Jurkat, Clone E6-1 (cell line): ENCODE measurements at places on chromosomes 3 and 15.

DNA sequence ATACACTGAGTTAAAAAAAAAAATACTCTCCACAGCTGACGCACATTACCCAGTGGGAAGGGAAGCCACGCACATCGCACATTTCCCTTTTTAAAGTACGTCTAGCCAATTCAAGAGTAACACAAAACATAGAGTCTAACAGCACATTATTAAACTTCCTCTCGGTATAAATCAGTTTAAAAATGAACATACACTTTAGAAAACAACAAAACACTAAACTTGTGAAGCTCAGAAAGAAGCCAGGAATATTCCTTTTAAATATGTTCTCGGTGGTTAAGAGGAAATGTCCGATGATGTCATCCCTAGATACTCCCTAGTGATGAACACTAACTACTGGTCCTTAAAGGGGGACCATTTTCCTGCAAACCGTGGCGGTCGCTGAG is 721 bp downstream of the MYEF2 start:
- DNase-seq: peak; percentile 57

DNA sequence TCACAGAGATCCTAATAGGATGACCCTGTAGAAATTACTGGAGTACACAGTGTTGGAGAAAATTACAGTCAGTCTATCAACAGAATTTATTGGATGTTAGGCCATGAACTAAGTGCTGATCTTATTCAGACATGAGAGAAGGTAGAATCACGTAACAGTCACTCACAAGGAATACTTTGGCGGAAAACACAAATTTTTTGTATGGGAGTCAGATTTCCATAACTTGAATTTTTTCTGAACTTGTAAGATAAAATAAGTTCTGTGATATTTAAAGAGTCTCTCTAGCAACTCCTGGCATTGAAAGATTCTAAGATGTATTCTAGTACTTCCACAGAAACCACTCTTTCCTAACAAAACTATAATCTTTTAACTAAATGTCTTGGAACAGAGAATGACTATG is 178.8 kb upstream of the MME start:
- no peak for DNase-seq

DNA sequence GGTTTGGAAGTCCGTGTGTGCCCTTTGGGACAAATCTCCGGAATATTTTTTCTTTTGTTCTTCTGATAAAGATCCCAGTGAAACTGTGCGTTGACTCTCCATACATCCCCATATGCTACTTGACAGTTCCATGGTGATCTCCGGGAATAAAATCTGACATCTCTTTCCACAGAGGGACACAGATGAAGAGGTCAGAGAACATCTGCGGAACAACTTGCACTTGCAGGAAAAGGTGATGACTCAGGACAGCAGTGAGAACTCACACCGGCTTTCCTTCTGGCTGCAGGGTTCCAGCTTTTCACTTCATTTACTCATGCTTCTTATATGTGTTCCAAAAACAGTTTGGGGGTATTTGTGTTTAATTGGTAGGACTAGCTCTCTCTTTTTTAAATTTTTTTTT is 157.5 kb upstream of the CHRM5 start:
- no peak for DNase-seq

GRCh38 chr3:55607844-55608243 is 120.7 kb upstream of the WNT5A start:
- DNase-seq: no peak

GRCh38 chr15:101091080-101092017 is 160.5 kb downstream of the CHSY1 start:
- no peak for DNase-seq

DNA sequence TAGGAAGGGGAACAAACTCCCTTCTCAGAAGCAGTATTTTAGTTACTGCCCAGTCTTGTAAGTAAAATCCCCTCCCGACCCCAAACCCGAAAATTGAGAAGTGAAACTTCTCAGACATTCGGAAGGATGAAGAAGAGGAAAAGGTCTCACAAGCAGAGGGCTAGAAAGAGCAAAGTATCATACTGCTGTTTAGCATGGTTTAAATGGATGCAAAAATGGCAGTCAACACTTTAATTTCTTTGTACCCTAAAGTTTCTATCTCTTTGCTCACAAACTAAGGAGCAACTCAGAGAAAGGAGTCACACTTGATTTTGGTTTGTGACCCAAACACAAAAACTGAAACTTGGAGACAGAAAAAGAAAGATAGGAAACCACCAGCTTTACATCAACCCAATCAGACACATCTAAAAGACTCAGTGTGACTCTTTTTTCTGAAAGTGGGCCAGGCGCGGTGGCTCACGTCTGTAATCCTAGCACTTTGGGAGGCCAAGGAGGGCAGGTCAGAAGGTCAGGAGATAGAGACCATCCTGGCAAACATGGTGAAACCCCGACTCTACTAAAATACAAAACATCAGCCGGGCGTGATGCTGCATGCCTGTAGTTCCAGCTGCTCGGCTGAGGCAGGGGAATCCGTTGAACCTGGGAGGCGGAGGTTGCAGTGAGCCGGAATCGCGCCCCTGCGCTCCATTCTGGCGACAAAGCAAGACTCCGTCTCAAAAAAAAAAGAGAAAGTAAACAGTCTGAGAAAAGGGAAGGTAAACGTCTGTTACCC is 63.2 kb upstream of the ATP11B start:
- no peak for DNase-seq

DNA sequence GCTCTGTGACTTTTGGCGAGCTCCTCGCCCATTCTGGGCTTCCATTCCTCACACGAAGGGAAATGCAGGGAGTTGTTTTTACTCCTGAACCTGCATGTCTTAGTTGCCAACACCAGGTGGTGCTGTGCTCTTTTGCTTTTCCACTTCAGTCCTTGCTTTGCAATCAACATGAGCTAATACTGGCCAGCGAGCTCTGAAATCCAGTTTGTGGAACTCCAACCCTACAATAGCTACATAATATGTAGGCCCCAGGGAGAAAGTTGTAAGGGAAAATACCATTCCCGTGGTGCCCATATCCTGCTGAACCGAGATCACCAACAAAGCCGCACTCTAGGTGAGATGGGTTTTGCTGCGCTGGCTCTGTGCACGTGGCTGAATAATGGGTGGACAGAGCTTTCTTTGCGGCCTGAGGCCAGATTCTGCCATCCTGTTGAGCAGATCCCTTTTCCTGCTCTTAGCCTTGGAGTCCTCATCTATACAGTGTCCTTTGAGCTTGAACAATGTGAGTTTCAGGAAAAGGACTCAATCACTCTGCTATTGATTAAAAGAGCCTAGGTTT is 25.0 kb downstream of the LSM3 start:
- DNase-seq: peak; percentile 67

DNA sequence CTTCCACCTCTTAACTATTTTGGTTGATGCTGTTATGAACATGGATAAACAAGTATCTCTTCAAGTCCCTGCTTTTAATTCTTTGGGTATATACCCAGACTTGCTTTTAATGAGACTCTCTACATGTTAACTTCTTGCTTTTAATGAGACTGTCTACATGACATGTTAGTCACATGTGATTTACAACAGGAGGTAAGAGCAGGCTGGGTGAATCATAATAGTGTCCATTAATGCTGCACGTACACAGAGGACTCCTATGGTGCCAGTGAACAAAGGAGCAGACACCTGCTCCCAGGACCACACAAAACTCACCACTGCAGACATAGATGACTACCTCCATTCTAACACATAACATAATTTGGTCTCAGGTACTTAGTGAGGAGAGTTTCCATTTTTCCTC is 273.4 kb upstream of the NSMCE3 start:
- no peak for DNase-seq

DNA sequence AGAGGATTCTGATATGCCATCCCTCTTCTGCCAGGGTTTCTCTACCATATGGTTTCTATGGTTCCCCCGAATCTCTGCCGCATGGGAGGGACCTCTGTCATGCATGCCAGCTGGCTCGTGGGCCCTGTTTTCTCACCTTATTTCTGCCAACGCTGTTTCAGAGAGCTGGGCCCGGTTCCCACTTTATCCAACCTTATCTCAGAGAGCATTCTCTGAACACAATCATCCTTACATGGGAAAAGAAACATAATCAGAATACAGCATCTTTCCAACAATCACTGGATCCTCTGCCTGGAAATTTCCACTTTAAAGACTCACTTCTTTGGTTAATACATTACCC is 234.5 kb upstream of the ZBTB20 start:
- DNase-seq: no peak

DNA sequence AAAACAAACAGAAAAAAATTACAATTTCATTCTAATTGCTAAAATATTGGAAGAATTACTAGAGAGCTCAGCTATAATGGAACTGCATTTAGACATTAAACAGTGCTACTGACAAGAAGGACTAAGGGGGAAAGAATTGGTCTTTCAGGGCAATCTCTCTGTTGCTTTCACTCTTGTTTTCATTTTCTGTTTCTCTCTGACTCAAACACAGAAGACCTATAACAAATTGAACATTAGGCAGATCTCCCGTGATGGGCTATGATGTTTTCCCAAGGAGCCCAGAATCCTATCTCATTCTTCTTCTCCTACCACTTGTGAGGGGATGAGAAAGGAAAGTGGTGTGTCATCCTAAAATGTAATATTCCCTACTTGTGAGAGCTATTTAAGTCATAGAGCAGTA is 358.0 kb upstream of the TGFBR2 start:
- no peak for DNase-seq

- DNase-seq: peak; percentile 35
Observed at GRCh38 chr3:101725194-101725889, 928 bp downstream of the CEP97 start.
